Activated CD4-positive, alpha-beta T cell treated with anti-CD3 and anti-CD28 coated beads, Interleukin-2, amount 10 ng/mL, durations not matched to agents 7 days and 5 days (primary cell): ENCODE measurements at places on chromosomes 11 and 22. TPM values are rescaled to one million over a fixed set of nuclear protein-coding genes. Genes with fewer than 3 reads are reported as not detected.

DNA sequence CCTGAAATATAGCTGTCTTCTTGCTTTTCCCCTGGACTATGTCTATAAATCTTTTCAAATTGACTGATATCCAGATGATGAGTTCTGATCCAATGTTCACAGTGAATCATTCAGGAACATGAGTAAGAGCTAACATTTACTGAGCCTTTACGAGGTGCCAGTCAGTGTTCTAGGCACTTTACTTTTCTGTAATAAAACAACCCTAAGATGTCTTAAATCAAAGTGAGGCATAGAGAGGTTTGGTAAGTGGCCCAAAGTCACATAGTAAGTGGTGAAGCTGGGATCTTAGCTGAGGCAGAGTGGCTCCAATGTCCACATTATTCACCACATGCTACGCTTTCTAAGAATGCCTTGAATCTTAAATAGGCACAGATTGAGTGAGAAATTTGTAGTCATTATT lies 79.9 kb upstream of the OR4C15 start:
- no peak overlapping the region for H3K27ac ChIP-seq
- DNase-seq: no peak
- no peaks in the 10 kb centered on the region for H3K27me3 ChIP-seq
- no peak overlapping the region for H3K4me3 ChIP-seq
- no peaks in the 10 kb centered on the region for H3K4me1 ChIP-seq
- no peaks in the 10 kb centered on the region for H3K36me3 ChIP-seq

GRCh38 chr22:43859621-43860020 lies 2.7 kb downstream of the SULT4A1 start:
- peaks cover 39% of the 10 kb centered on the region for H3K27me3 ChIP-seq
- no peaks in the 10 kb centered on the region for H3K36me3 ChIP-seq
- H3K4me1 ChIP-seq: peaks cover 4% of the 10 kb centered on the region
- DNase-seq: no peak

Gene TPH1
- total RNA-seq: 0.23 TPM

- peaks cover 14% of the 10 kb centered on the region for H3K36me3 ChIP-seq
- peak; percentile 64 for DNase-seq
- peaks cover 41% of the 10 kb centered on the region for H3K4me1 ChIP-seq
- H3K4me3 ChIP-seq: peak within 1 kb of the TSS; percentile 88
- peak within 1 kb of the TSS; percentile 91 for H3K27ac ChIP-seq
Measured at GRCh38 chr11:9265211-9266131, at the start of gene DENND5A. Gene DENND5A (minus strand): TSS chr11:9265350. CDS start chr11:9265069, 281 bp downstream.

DNA sequence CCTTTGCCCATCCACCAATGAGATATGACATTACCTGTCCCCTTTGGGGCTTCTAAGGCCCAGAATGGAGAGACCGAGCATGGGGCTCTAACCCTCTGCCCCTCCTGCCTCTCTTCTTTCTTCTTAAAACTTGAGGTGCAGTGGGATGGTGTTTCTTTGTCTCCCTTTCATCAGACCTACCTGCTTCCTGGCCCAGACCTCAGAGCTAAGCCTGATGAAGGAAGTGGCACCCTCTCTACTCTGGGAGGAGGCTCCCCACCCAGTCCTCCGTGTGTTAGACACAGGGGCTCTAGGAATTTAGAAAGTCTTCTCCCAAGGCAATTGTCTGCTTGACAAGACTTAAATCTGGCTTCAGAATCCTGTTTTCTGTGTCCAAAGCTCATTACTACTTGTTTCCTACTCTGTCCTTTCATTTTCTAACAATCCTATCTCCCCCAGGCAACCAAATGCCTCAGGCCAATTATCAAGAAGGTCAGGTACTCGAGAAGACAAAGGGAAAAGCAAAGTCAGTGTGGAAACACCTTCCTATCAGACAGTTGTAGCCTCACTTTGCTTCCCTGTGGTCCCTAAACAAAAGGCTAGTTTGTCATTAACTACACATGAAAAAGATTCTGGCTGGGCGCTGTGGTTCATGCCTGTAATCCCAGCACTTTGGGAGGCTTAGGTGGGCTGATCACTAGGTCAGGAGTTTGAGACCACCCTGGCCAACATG lies 20.3 kb upstream of the PARVA start:
- H3K27me3 ChIP-seq: no peaks in the 10 kb centered on the region
- peak overlapping the region; percentile 29 for H3K4me3 ChIP-seq
- peak; percentile 32 for DNase-seq
- H3K27ac ChIP-seq: peak overlapping the region; percentile 90
- no peaks in the 10 kb centered on the region for H3K36me3 ChIP-seq

- H3K4me3 ChIP-seq: no peak overlapping the region
- H3K36me3 ChIP-seq: no peaks in the 10 kb centered on the region
- no peak overlapping the region for H3K27ac ChIP-seq
- no peaks in the 10 kb centered on the region for H3K4me1 ChIP-seq
- H3K27me3 ChIP-seq: no peaks in the 10 kb centered on the region
- DNase-seq: no peak
Measured at GRCh38 chr22:49369726-49370626, 457.7 kb downstream of the BRD1 start.

DNA sequence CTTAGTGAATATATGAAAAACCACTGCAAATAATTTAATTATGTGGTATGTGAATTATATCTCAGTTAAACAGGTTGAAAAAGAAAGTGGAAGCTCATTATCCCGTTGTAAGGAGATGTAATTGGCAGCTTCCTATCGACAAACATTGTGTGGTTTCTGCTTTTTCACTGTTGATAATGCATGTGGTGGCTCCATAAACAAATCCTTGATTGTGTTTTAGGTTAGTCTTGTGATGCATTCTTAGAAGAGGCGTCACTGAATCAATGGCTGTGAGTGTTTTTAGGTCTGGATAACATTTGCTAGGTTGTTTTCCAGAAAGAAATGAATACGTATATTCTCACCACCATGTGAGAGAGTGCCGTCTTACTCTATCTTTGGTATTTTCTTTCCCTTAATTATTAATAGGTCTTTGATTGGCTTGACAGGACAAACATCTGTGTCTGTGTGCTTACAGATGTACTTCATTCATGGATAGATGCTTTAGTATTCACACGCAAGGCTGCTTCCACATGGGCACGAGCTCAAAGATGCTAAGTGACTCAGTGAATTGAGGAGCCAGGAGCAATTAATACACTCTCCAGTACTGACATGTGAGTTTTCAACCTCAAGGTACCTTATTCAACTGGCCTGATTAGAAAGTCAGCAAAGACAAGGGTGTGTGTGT lies 166.7 kb downstream of the TBC1D22A start:
- peaks cover 4% of the 10 kb centered on the region for H3K36me3 ChIP-seq
- DNase-seq: no peak
- H3K27me3 ChIP-seq: no peaks in the 10 kb centered on the region
- peaks cover 12% of the 10 kb centered on the region for H3K4me1 ChIP-seq
- H3K4me3 ChIP-seq: no peak overlapping the region

Gene C22orf31
- not detected for total RNA-seq

Gene EMSY
- total RNA-seq: 28.7 TPM

DNA sequence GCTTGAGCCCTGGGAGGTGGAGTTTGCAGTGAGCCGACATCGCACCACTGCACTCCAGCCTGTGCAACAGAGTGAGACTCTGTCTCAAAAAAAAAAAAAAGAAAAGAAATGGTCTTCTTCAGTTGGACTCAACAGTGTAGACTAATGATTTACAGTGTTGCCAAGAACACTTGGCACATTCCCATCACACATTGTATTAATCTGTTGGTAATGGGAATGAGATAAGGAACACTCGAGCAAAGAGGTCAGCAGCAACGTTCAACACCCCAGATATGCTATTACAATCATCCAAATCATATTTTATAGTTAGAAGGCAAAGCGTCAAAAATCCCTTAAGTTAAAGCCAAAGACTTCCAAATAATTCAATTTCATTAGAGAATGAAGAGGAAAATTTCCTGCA lies 14.5 kb downstream of the CDON start:
- no peaks in the 10 kb centered on the region for H3K4me1 ChIP-seq
- no peaks in the 10 kb centered on the region for H3K27me3 ChIP-seq
- H3K36me3 ChIP-seq: no peaks in the 10 kb centered on the region
- no peak overlapping the region for H3K27ac ChIP-seq
- DNase-seq: no peak

Gene C11orf42
- not detected for total RNA-seq

DNA sequence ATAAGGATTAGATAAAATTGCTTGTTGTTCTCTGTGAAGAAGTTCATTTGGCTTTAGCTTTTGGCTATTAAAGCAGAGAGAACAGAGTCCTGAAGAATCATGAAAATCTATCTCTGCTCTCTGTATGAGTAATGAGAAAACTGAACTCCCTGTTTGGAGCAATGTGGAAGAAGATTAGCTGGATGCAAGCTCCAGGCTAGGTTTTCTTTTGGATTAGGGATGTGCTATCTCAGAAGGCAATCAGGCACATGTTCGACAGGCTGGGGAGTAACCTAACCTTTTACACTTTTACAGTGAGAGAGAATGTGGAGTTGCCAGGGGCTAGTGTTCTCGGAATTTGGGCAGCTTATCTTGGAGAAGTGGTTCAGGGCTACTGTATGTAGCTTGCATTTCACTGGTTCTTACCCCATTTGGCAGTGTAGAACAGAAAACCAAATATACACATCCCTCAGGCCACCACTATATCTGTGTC lies 8.5 kb upstream of the SLN start:
- peaks cover 15% of the 10 kb centered on the region for H3K27me3 ChIP-seq
- no peak overlapping the region for H3K4me3 ChIP-seq
- H3K36me3 ChIP-seq: no peaks in the 10 kb centered on the region
- DNase-seq: no peak

- no peak for DNase-seq
- peaks cover 2% of the 10 kb centered on the region for H3K36me3 ChIP-seq
- H3K27ac ChIP-seq: no peak overlapping the region
- H3K4me3 ChIP-seq: no peak overlapping the region
- H3K4me1 ChIP-seq: peaks cover 13% of the 10 kb centered on the region
- H3K27me3 ChIP-seq: peaks cover 38% of the 10 kb centered on the region
Measured at GRCh38 chr11:47188259-47188658, 2.0 kb upstream of the PACSIN3 start.

DNA sequence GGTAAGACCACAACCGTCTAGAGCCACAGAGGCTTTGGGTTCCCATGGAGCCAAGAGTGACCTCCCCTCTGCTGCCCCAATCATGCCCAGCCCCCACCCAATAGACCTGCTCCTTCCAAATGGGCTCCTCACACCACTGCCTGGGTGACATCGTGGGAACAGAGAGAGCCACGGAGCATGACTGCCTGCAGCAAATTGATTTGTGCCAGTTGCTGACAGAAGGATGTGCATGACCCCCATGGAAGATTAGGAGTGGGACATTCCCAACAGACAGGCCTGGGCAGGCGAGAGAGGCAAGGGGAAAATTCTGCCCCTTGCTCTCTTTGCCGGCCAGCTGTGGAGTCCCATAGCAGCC lies 88.5 kb downstream of the TENM4 start:
- peaks cover 1% of the 10 kb centered on the region for H3K27me3 ChIP-seq
- H3K27ac ChIP-seq: no peak overlapping the region
- no peaks in the 10 kb centered on the region for H3K36me3 ChIP-seq
- no peak overlapping the region for H3K4me3 ChIP-seq

- no peak overlapping the region for H3K4me3 ChIP-seq
- H3K36me3 ChIP-seq: no peaks in the 10 kb centered on the region
- no peaks in the 10 kb centered on the region for H3K4me1 ChIP-seq
- no peak for DNase-seq
- H3K27ac ChIP-seq: no peak overlapping the region
- H3K27me3 ChIP-seq: peaks cover 18% of the 10 kb centered on the region
Measured at GRCh38 chr11:130050257-130050656, 19.4 kb upstream of the APLP2 start.

Gene SCGB2A2
- not detected for total RNA-seq

GRCh38 chr11:66044757-66045156 lies 4.2 kb downstream of the GAL3ST3 start:
- no peak overlapping the region for H3K27ac ChIP-seq
- peaks cover 20% of the 10 kb centered on the region for H3K4me1 ChIP-seq
- peaks cover 2% of the 10 kb centered on the region for H3K27me3 ChIP-seq
- DNase-seq: no peak

GRCh38 chr11:118996926-118997626 lies 862 bp upstream of the CENATAC start:
- no peaks in the 10 kb centered on the region for H3K27me3 ChIP-seq
- H3K4me1 ChIP-seq: peaks cover 35% of the 10 kb centered on the region
- peaks cover 41% of the 10 kb centered on the region for H3K36me3 ChIP-seq
- peak overlapping the region; percentile 87 for H3K4me3 ChIP-seq
- peak; percentile 47 for DNase-seq

DNA sequence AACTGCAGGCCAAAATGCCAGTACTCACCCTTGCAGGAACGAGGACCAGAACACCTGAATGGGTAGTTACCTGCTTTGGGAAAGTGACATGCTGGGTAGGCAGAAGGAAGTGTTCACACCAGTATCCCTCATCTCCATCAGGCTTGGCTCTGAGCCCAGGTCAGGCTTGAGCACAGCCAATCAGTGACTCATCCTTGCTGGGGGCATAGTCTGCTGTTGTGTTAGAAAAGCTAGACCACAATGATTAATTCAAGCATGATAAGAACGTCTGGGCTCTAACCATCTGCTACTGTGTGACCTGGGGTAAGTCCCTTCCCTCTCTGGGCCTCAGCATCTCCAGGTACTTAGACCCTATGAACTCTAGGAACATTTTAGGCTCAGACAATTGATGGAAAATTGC lies 450.4 kb downstream of the MIAT start:
- H3K4me3 ChIP-seq: no peak overlapping the region
- H3K36me3 ChIP-seq: no peaks in the 10 kb centered on the region
- DNase-seq: no peak
